ENCODE measurements at places on chromosomes 11 and 22. TPM values are rescaled to one million over a fixed set of nuclear protein-coding genes. Genes with fewer than 3 reads are reported as not detected.
A peak's percentile ranks its signal among the peaks of the same experiment; 100 is the strongest.

RTCB gene
- total RNA-seq: 102 TPM

DNA sequence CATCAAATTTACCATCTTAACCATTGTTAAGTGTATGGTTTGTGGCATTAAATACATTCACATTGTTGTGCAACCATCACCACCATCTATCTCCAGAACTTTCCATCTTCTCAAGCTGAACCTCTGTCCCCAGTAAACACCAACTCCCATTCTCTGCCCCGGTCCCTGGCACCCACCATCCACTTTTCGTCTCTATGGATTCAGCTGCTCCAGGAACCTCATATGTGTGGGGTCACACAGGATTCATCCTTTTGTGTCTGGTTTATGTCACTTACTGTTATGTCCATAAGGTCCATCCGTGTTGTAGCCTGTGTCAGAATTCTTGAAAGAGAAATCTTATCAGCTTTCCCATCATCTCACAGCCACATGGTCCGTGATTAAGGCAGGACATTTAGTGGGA lies 16.3 kb downstream of the TSPAN32 start:
- no peaks in the 10 kb centered on the region for H3K36me3 ChIP-seq
- no peaks in the 10 kb centered on the region for H3K4me1 ChIP-seq
- H3K27ac ChIP-seq: no peak overlapping the region
- peaks cover 1% of the 10 kb centered on the region for H3K27me3 ChIP-seq
- no peak overlapping the region for H3K4me3 ChIP-seq
- DNase-seq: no peak

TRPT1 gene
- total RNA-seq: 35.5 TPM

DNA sequence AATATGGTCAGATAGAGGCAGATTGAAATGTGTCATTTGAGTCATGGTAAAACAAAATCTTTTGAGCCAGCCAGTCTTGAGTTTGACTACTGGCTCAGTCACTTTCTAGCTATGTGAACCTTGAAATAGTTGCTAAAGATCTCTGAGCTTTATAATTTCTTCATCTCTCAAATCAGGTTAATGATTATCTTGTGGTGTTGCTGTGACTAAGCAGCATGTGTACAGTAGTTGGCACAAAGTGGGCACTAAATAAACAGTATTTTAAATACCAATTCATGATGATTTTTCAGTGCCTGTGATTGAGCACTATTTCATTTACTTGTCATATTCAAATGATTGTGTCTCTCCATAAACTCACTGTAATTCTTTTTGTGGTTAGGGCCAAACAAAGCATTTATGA lies 70.8 kb downstream of the RAB38 start:
- no peak overlapping the region for H3K27ac ChIP-seq
- H3K36me3 ChIP-seq: no peaks in the 10 kb centered on the region
- DNase-seq: no peak

DNA sequence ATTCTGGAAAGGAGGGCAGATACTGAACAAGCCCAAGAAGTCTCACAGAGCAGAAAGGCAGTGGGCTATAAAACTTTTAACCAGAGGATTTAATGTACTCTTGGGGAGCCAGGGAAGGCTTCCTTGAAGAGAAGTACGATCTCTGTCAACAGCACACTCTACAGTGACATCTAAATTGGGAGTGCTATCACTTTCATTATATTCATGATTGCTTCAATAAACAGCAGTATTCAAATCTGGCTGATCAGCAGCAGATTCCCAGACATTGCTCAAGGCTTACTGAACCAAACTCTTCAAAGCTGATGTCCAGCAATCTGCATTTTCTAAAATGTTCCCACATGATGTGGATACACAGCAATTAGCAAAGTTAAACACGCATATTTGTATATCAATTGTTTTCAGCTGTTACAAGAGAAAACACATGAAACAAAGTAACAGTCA lies 44.2 kb downstream of the SYTL2 start:
- peaks cover 36% of the 10 kb centered on the region for H3K36me3 ChIP-seq
- H3K4me1 ChIP-seq: peaks cover 63% of the 10 kb centered on the region
- H3K4me3 ChIP-seq: no peak overlapping the region
- H3K27me3 ChIP-seq: no peaks in the 10 kb centered on the region
- no peak for DNase-seq
- H3K27ac ChIP-seq: no peak overlapping the region

GRCh38 chr11:98561252-98561651 lies 459.5 kb upstream of the CNTN5 start:
- H3K4me3 ChIP-seq: no peak overlapping the region
- no peaks in the 10 kb centered on the region for H3K27me3 ChIP-seq
- no peak for DNase-seq
- no peaks in the 10 kb centered on the region for H3K4me1 ChIP-seq

DNA sequence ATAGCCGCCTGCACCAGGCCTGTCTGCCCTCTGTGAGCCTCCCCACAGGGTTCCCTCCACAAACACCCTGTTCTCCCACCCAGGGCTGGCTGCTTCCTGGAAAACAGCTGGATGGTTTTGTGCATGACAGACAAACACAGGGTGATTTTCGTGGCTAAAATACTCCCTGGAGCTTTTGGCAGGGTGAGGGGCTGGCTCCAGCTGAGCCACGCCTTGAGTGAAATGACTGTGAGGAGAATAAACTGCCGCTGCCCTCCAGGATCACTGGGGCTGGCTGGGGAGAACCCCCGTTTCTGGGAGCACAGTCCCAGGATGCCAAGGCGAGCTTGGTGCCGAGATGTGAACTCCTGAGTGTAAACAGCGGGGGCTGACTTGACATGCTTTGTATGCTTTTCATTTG lies 20.3 kb upstream of the PPP6R3 start:
- H3K27ac ChIP-seq: no peak overlapping the region
- H3K4me1 ChIP-seq: no peaks in the 10 kb centered on the region
- no peaks in the 10 kb centered on the region for H3K36me3 ChIP-seq
- H3K27me3 ChIP-seq: no peaks in the 10 kb centered on the region
- DNase-seq: no peak

LIF gene
- total RNA-seq: 932 TPM

DNA sequence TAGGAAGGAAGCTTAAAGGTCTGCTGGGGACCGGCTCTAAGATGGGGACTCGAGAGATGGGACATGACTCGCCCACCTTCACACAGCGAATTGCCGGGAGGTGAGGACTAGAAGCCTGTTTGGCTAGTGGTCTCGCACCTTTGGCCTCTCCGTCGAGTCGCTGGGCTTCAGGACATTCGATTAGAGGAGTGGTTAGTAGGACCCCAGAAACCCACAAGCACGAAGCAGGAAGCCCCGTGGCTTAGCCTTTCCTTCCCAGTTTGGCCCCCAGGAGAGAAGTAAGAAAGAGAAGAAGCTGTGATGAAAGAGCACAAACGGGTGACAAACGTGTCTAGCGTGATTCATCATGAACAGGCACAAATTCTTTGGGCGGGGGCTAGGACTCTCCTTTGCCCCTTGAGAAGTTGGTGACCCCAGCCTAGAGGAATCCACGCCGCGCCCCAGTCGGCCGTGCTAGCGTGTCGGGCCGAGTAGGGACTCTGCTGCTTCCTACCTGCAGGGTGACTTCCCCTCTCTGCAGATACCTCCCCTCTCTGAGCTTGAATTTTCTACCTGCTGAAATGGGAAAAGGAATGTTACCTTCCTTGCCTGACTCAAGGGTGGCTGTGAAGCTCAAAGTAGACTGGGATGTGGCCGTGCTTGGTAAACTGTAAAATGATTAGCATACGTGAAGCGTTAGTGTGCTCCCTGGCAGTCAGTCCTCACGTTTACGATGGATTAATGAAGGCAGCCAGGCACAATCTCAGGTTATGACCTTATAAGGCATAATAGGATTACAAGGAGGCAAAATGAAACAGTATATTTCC lies 1.1 kb upstream of the ADM start:
- H3K4me1 ChIP-seq: peaks cover 43% of the 10 kb centered on the region
- H3K27ac ChIP-seq: no peak overlapping the region
- peak overlapping the region; percentile 89 for H3K4me3 ChIP-seq
- H3K27me3 ChIP-seq: peaks cover 71% of the 10 kb centered on the region
- no peak for DNase-seq
- peaks cover 3% of the 10 kb centered on the region for H3K36me3 ChIP-seq

SPON1 gene
- 0.16 TPM for total RNA-seq

DNA sequence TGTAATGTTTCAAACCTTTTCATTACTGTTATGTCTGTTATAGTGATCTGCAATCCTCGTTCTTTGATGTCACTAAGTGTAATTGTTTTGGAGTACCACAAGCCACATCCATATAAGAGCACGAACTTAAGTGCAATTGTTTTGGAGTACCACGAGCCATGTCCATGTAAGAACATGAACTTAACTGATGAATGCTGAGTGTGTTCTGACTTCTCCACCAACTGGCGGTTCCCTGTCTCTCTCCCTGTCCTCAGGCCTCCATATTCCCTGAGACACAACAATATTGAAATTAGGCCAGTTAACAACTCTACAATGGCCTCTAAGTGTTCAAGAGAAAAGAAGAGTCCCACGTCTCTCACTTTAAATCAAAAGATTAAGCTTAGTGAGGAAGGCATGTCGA lies 23.5 kb downstream of the TESMIN start:
- H3K27me3 ChIP-seq: peaks cover 10% of the 10 kb centered on the region
- H3K27ac ChIP-seq: no peak overlapping the region
- no peaks in the 10 kb centered on the region for H3K4me1 ChIP-seq
- DNase-seq: no peak
- no peaks in the 10 kb centered on the region for H3K36me3 ChIP-seq

- no peak overlapping the region for H3K4me3 ChIP-seq
- peaks cover 49% of the 10 kb centered on the region for H3K4me1 ChIP-seq
Measured at GRCh38 chr22:25084405-25085107, 115.1 kb upstream of the CRYBB3 start.

GRCh38 chr22:44098021-44098739 lies 74.1 kb downstream of the PARVB start:
- no peak for DNase-seq
- peaks cover 32% of the 10 kb centered on the region for H3K36me3 ChIP-seq
- H3K4me3 ChIP-seq: no peak overlapping the region

- peak; percentile 66 for DNase-seq
- H3K4me1 ChIP-seq: peaks cover 49% of the 10 kb centered on the region
- H3K27ac ChIP-seq: peak overlapping the region; percentile 93
- no peaks in the 10 kb centered on the region for H3K36me3 ChIP-seq
Measured at GRCh38 chr11:59560290-59560701, 49.0 kb downstream of the OR4D9 start.

GRCh38 chr11:62794201-62794775 lies 2.5 kb upstream of the TMEM223 start:
- H3K27ac ChIP-seq: no peak overlapping the region
- H3K4me1 ChIP-seq: peaks cover 29% of the 10 kb centered on the region
- DNase-seq: no peak
- H3K36me3 ChIP-seq: peaks cover 86% of the 10 kb centered on the region

All from activated T-helper 2 cell treated with anti-CD3 and anti-CD28 coated beads, Interferon-gamma antibody, Interleukin-2, Interleukin-4, amounts not matched to agents 10 μg/mL and 5 μg/mL and 100 μg/mL, durations not matched to agents 14 hours and 24 hours and 36 hours (primary cell).